Activated naive CD8-positive, alpha-beta T cell treated with anti-CD3 and anti-CD28 coated beads, Interleukin-2, amount 50 U/mL, for 16 hours (primary cell): ENCODE measurements at places on chromosomes 12 and 14.

DNA sequence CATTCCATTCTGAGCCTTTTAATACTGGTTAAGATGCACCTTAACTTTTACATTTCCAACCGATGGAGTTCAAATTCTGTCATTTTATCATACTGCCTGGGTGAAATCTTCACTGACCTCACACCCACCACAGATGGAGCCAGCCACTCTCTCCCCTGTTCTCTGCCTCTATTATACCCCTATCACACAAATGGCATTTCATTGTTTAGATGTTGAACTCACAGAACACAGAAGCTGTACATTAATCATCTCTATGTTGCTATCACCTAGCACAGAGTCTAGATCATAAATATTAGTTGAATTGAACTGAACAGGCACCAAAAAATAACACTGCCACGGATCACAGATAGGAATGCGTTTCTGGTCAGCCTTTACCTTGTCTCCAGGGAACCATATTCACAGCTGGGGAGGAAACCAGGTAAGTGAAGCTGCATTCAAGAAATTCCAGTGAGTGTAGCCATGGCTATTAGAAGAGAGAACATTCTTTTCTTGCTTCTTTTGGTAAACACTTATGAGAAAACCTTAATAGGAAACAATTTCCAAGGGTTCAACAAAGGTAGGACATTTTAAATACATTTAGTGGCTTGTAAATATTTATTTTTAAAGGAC is 194.9 kb upstream of the RMST start:
- DNase-seq: no peak

DNA sequence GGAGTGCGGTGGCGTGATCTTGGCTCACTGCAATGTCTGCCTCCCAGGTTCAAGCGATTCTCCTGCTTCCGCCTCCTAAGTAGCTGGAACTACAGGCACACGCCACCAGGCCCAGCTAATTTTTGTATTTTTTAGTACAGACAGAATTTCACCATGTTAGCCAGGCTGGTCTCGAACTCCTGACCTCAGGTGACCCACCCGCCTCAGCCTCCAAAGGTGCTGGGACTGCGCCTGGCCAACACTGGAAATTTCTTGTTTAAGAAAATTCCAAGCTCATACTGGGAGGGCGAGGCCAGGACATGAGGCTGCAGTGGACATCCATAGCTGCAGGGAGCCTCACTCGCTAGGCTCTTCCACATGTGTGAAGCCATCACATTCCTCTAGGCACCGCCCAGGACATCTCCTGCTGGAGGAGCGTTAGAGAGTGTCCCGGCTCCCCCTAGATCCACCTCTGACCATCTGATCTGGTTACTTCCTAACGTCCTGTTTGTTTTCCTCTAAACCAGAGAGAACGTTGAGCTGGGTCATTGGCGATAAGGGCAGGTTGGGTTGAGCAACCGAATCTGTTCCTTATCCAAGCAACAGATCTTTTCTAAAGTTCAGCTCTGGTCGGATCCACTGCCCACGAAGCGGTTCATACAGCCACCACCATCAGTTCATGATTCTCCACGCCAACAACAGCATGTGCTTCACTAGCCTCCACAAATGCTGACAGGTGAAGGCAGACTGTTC is 108.2 kb upstream of the MED13L start:
- DNase-seq: no peak

DNA sequence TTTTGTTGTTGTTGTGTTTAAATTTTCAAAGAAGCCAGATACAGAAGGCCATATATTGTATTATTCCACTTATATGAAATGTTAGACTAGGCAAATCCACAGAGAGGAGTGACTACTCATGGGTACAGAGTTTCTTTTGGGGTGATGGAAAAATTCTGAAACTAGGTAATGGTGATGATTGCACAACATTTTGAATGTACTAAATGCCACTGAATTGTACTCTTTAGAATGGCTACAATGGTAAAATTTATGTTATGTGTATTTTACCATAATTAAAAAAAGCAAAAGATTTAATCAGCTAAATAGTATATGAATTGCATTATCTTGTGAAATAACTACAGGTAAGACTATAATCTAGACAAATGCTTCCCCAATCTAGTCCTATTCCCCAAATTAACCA is 733.6 kb upstream of the TMEM132C start:
- DNase-seq: no peak

GRCh38 chr14:23360496-23360895 is 4.5 kb downstream of the EFS start:
- no peak for DNase-seq

DNA sequence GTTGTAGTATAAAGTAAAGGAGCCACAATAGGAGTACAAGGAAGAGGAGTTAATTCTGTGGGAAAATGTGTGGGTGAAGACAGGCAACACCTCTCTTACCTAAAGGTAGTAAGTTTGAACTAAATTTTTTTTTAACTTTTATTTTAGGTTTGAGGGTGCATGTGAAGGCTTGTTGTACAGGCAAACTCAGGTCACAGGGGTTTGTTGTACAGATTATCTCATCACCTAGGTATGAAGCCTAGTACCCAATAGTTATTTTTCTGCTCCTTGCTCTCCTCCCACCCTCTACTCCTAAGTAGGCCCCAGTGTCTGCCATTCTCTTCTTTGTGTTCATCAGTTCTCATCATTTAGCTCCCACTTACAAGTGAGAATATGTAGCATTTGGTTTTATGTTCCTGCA is 70.5 kb downstream of the DNAI7 start:
- DNase-seq: no peak

DNA sequence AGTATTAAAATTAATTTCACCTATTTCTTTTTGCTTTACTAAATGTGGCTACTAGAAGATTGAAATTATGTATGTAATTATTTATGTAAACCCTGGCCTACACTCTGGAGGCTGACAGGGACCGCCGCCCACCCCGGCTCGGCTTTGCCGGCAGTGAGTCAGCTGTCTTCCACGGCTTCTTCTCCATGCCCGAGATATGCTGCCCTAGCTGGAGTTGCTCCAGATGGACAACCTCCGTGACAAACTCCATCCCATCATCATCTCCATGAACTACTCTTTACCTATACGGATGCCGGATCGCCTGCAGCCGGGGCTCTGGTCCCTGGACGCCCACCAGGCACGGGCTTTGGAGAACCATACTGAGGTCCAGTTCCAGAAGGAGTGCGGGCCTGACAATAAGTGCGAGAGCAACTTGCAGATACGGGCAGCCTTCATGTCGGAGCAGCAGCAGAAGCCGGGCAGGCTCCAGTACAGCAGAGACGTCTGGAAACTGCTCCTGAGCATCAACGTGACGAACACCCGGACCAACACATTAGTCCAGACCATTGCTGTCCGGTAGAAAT is 86.9 kb upstream of the NID2 start:
- DNase-seq: no peak

GRCh38 chr14:20375471-20375870 is 32.0 kb downstream of the PARP2 start:
- no peak for DNase-seq

DNA sequence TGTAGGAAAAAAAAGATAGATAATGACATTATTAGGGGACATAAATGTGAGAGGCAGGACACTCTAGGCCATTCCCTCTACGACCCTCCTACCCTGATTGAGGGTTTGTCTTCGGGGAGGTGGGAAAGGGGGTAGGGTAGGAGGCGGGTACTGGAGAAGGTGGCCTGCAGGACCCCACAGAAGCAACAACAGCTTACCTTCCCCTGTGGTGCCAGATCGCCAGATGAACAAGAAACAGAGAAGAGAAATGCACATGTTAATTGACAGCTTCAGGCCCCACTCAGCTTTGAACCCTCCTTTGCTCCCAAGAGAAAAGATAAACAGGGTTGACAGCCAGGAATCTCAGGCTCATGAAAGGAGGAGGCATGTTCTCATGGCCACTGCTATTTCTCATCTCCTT is 4.8 kb downstream of the PHB2 start:
- DNase-seq: no peak

DNA sequence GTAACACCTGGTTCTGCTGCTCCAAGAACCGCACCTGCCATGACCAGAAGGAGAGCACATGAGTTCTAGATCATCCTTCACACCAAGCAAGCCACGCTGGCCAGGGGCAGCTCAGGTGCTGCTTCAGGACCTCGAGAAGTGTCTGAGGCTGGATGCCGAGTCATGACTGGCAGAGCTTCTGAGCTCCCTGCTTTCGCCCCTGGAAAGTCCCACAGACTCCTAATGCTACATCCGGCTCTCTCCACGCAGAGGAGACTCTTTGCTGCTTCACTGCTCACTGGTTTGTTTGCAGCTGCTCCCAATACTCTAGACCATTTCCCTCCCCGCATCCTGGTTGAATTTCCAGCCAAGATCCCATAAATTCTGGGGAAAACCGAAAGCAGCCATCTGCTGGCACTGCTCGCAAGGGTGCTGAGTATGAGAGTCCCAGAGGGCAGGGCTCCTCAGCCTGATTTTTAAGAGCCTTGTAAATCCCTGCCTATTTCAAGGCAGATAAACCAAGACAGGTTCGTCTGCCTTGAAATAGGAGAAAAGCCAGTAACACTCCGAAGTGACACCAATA is 1.4 kb downstream of the KRT2 start:
- DNase-seq: no peak
